ENCODE measurements at places on chromosomes 1 and 21.

DNA sequence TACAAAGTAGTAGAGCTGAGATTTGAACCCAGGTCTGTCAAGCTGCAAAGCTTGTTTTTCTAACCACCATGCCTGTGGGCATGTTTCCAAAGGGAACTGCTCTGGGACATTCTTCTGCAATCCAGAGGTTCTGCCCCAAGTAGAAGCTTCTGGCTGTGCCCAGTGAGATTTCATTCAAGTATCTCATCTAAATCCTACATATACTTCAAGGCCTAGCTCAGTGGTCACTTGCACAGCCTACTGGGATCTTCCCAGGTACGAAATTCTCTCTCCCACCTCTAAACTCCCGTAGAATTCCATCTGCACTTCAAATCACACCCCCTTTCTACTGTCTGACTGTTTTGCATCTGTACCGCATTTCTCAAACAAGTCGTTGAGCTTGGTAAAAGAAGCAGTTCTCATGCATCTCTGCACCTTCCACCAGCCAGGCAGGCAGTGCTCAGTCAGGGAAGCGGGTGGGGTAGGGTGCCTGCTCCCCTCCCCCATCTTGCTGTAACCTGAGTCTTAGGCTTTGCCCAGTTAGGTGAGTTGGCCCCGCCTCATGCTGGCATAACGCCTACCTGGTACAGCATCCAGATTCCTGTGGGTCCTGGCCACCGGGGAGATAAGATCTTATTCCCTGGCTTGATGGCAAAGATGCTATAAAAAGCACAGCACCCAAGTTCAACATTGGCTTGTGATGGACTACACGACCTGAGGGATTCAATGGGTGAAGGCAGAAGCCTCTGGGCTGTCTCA is 13.5 kb downstream of the SLC9A1 start:
- no peak for DNase-seq

DNA sequence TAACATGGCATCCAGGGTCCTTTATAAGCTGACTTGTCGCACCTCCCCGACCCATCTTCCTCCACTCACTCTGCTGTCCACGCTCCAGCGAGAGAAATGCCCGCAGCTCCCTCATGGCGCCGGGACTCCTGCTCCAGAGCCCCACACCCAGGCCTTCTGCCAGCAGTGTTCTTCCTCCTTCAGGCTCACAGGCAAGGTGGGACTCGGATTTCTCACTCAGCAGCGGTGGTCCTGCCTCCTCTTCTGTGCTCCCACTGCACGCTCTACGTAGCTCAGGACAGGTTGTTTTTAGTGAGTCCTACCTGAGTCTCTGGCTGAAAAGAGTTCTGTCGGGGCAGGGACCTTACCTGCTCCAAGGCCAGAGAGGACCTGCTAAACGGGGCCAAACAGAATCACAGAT is 11.2 kb downstream of the THEMIS2 start:
- DNase-seq, result no peak

DNA sequence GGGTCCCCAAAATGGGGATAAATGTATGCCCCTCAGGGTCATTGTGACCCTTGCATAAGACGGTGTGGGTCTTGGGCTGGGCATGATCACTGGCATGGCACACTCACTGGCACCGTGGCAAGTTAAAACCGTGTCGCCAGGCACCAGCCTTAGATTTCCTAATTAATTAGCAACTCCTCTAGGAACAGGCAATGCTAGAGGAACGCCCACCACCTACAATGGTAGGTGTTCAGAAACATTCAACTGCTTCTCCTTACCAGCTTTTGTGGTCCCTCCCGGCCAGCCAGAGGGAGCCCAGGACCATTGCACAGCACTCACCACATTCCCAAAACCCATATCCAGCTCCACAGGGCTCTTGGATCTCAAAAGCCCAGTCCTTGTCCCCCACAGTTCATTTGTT is 36.4 kb downstream of the EPHA2 start:
- no peak for DNase-seq

- no peak for DNase-seq
These were observed 23.4 kb downstream of the KCNQ4 start for GRCh38 chr1:40806731-40807695.

- DNase-seq, result no peak
These were observed 9.0 kb upstream of the SRM start for GRCh38 chr1:11068600-11069473.

DNA sequence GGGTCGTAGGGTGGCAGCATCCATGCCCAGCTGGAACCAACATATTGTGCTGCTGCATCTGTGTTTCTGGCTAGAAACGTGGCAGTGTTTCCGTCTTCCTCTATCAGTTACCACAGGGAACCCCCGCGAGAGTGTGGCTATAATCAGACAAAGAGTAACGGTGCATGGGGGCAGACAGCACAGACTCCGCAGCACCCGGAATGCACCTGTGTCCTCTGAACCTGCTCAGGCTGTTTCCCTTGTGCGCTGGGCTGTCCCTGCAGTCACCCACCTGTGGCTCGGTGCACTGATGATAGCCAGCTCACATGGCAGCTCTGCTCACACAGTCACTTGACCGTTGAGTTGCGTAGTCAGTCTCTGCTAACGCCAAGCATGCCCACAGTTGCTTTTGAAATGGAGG is 11.4 kb upstream of the PCBP3 start:
- no peak for DNase-seq

DNA sequence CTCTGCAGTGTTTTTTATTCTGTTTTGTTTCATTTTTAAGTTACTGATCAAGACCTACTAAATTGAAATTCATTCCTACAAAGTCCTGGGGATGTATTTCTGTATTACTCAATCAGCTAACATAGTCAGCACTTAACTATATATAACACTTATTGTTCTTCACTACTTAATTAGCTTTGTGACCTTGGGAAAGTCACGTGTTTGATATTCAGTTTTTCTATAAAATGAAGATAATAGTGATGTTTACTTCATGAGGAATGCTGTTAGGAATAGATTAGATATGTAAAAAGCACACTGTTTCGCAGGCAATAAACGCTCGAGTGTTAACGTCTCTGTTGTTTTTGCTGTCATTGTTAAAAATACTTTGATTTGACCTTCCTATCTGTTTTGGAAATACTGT is 44.6 kb downstream of the CTTNBP2NL start:
- DNase-seq, result no peak

DNA sequence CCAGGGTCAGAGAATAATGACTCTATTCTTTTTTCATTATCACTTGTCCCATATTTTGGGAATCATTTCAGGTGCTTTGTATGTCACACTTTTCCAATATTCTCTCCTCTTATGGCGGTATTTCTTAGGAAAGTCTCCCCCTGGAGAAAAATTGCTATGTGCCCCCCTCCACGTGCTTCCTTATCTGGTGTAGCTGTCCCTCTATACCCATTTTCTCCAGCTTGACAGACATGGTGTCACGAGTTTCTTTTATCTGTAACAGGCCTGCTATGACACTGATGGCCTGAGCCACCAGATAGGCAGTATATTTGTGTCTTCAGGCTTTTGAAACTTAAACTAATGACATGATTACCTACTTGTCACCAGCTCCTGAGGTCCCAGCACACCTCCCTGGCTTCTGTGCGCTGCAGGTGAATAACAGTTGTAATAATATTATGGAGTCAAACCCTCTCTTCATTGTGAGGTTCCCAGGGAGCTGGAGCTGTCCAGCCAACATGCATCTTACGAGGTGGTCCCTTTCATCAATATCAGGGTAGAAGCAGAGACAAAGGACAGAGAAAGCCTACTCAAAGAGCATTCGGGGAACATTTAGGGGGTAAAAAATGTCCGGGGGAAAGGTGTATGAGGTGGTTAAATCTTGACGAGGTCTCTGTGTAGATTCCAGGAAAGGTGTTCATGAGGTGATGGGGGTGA is 71.2 kb upstream of the DUSP10 start:
- DNase-seq, result no peak

DNA sequence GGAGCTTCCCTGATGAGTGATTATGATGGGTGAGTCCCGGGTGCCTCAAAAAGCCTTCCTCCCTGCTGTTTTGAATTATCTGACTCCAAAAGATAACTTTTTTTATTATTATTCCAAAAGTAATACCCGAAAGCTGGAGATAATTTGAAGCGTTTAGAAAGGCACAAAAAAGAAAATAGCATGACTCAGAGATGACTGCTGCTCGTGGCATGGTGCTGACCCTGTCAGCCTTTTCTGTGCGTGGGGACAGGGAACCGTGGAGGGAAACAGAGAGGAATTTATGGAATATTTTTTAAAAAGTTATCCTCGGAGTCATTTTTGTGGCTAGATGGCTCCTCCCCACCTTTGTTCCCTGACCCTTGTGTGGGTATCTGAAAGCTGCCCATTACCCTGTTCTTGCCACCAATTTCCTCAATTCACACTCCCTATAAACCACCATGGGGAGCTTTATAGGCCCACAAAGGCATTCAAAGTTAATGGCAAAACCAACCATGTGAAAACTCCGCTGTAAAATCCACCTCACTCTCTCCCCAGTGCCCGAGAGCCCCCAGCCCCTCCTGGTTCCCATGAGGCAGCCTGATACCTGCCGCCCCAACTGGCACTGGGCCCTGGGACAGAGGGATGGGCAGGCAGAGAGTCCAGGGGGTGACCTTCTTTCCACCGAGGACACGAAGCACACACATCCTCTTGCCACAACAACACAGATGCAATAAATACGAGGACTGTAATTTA is 37.5 kb downstream of the IGSF21 start:
- no peak for DNase-seq

- no peak for DNase-seq
These were observed 77.8 kb upstream of the CD55 start for GRCh38 chr1:207243442-207244408.
